ENCODE measurements at places on chromosomes 1 and 21.

- no peak for DNase-seq
Measured at GRCh38 chr1:86085741-86086409, 70.7 kb downstream of the COL24A1 start.

DNA sequence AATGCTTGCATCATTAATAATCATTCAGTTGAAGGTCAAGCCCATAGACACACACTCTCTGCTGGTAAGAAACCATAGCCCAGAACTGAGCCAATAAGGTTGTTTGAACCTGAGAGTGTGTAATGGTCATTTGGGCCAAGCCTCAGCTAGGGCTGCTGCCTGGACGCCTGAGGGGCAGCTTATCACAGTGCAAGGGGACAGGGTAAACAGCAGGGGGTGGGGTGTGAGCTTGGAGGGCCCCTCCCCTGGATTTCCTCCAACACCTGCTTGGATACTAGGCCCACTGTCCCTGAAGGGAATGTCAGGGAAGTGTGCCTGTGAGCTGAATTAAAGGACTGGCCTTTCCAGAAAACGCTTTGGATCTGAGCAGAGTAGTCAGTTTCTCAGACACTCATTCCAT is 24.6 kb upstream of the CNTN2 start:
- no peak for DNase-seq

- no peak for DNase-seq
Measured at GRCh38 chr1:38611664-38612211, 247.8 kb downstream of the RRAGC start.

DNA sequence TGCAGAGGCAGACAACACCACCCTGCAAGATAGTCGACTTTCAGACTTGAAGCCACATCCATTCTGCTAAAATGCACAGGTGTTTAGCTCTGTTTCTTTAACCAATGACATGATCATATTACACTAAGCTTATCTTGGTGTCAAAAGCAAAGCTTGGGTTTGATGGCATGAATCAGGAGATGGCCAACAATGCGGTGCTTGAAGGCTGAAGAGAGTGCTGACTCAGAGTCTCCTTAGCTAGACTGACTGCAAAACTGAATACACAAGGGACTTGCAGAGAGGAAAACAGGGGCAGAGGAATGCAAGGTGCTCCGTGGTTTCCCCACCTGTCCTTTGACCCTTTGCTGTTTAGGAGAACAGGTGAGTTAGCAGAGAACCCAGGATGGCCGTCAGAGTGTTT is 262.6 kb downstream of the SIPA1L2 start:
- no peak for DNase-seq

DNA sequence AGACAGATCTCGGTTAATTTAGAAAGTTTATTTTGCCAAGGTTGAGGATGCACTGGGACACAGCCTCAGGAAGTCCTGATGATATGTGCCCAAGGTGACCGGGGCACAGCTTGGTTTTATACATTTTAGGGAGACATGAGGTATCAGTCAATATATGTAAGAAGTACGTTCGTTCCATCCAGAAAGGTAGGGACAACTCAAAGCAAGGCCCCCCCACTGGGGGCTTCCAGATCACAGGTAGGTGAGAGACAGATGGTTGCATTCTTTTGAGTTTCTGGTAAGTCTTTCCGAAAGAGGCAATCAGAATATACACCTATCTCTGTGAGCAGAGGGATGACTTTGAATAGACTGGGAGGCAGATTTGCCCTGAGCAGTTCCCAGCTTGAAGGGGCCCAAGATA is 60.4 kb upstream of the VTCN1 start:
- no peak for DNase-seq

- DNase-seq = no peak
Measured at GRCh38 chr1:65355031-65355712, 45.8 kb downstream of the DNAJC6 start.

- no peak for DNase-seq
Measured at GRCh38 chr1:177615251-177615650, 354.6 kb downstream of the SEC16B start.

DNA sequence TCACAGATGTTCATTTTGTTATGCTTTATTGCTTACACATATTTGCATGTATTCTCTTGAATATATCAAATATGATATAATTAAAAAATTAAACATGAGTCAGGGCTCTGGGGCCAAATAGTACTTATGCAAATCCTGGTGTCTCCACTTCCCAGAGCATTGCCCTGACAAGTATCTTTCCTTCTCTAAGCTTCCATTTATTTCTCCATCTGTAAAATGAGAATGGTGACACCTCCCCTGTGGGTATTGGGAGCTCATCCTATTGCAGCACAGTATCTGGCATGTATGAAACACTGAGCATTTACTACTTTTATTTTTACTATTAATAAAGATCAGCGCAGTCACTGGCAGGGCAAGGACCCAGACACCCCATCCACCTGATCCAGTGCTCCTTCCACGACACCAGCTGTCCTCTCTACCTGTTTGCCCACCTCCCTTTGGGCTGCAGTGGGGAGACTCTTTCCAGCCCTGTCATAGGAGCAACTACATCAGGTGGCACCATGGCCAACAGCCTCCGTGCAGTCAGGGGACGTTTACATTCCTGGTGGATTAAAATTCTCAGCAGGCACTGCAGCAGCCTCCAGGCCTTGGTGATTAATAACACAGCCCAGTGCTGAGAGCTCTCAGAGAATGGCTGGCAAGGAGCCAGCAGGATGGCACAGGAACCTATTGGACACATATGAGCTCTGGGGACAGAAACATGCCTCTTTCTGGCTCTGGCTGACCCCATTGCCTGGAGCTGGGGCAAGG is 113.0 kb downstream of the DMRTB1 start:
- DNase-seq = peak; percentile 45

- DNase-seq = no peak
Measured at GRCh38 chr1:45473302-45473701, 17.7 kb downstream of the TESK2 start.

DNA sequence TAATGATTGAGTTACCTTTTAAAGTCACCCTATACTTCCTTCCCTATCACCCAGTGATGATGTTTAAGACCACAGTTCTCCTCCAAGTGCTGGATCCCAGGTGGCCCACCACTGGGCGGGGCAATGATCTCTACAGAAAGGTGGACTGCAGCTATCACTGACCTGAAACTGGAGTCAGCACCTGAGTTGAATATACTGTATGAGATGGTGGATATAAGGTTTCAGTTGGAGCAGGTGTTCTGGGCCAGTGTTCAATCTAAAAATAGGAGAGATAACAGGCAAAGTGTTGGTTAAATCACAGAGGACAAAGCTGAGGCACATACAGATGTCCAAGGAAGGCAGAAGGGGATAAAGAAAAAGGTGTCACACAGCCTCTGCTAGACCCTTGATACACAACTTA is 96.6 kb downstream of the SIPA1L2 start:
- no peak for DNase-seq

DNA sequence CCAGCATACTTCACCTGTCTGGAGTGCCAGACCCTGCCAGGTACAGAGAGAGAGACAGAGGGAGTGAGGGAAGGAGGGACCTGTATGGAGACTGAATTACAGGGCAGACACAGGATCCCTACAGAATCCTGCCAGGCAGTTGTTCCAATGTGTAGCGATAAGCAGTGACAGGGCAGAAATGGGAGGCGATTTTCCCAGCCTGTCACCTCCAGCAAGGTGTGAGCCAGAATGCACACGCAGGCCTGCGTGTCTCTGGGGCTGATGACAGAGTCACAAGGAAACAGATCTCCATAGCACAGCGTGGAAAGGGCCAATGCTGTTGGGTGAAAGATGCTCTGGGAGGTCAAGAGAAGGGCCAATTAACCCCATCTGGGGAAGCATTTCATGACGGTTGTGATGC is 111.3 kb downstream of the HIVEP3 start:
- no peak for DNase-seq

DNA sequence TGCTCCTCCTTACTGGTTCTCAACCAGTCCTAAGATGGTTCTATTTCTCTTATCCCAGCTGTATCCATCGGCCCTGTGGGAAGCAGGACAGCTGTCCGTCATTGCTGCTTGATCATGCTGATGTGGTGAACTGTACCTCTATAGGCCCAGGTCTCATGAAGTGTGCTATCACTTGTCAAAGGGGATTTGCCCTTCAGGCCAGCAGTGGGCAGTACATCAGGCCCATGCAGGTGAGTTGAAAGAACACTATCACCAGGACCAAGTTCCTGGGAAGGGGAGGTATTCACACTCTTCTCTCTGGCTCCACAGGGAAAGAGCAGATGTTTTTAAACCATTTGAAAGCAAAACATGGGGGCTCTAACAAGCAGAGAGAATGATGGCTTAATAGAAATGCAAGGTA is 302.6 kb downstream of the PAPPA2 start:
- DNase-seq = no peak

GRCh38 chr1:201538612-201539551 is at the start of gene NAV1:
Gene NAV1 (plus strand): TSS chr1:201539127. CDS start chr1:201622885, 83,758 bp downstream.
- DNase-seq = peak; percentile 80

DNA sequence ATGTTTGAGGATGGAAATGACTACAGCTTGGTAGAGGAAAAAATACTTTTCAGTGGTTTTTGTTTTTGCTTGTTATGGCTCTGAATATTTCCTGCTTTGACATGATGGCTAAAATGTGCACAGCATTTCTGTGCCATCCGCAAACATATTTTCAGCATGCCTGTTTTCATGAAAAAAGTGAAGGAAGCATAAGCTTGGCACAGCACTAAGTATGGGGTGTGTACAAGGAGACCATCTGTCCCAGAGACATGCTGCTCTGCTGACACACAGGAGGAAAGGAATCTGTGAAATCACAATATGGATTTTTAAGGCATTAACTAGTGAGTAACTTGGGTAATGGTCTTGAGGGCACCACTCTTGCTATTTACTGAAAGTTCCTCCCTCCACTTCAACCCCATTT is 595.5 kb downstream of the RWDD3 start:
- DNase-seq = no peak

DNA sequence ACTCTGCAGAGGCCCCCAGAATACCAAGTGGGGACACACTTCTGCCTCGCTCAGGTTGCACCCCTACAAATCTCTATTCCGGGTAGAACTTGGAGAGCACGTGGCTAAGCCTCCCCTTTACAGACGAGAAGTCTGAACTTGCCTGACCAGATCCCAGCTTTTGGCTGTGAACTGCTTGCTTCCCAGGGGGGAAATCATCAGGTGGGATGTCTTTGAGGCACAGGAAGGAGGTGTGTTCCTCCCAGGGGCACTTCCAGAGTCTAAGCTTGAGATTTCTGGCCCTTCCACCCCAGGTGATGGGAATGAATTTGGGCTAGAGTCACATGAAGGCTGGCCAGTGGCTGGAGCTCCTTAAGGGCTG is 1.3 kb upstream of the S100A3 start:
- no peak for DNase-seq

GRCh38 chr1:96466842-96467241 is 254.7 kb upstream of the PTBP2 start:
- DNase-seq = no peak

GRCh38 chr1:8510041-8510823 is 192.3 kb downstream of the SLC45A1 start:
- DNase-seq = peak; percentile 49

GRCh38 chr1:183773482-183774274 is 31.2 kb upstream of the RGL1 start:
- no peak for DNase-seq

- DNase-seq = no peak
Measured at GRCh38 chr1:155004352-155005075, 1.9 kb downstream of the ZBTB7B start.

DNA sequence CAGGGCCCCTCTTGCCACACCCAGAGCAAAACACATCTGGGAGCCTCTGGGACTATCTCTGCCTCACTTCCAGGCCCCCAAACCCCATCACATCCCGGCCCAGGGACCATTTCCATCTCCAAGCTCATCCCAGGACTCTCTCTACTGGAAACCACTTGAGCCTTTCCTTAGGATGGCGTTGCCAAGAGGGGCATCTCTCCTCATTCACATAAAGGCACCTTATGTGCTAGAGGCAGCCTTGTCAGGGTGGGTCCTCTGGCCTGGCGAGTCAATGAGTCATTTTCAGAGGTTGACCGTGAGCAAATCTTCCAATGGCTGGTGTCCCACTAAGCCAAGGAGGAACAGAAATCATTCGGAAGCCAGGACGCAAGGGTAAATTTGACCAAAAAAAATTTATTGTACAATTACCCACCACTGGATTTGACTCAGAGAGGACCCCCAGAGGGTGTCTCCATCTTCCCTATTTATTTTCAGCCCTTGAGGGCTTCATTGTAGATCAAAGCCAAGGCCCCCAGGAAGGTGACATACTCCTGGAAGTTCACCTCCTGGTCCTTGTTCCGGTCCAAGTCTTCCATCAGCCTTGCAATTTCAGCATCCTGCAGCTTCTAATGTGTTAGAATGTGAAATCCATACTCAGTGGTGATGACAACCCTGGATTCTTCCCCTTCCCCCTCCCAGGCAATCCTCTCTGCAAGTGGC is 1.4 kb downstream of the S100A6 start:
- DNase-seq = no peak

- DNase-seq = no peak
Measured at GRCh38 chr1:179230721-179231120, 1.2 kb upstream of the ABL2 start.

- DNase-seq = no peak
Measured at GRCh38 chr1:224524679-224525078, 90.1 kb upstream of the WDR26 start.

GRCh38 chr1:167119696-167120095 is 25.8 kb downstream of the STYXL2 start:
- no peak for DNase-seq

- DNase-seq = peak; percentile 64
Measured at GRCh38 chr1:156852418-156852874, 6.5 kb downstream of the INSRR start.

GRCh38 chr1:8020032-8020431 is 6.1 kb downstream of the ERRFI1 start:
- DNase-seq = no peak

- DNase-seq = no peak
Measured at GRCh38 chr1:32998064-32998463, 33.5 kb upstream of the RNF19B start.

GRCh38 chr1:99525331-99525730 is 120.6 kb upstream of the PALMD start:
- no peak for DNase-seq

GRCh38 chr1:53340660-53341520 is 13.0 kb upstream of the LRP8 start:
- DNase-seq = no peak

GRCh38 chr21:46674430-46675007 is 39.0 kb downstream of the PRMT2 start:
- DNase-seq = no peak

GRCh38 chr1:181397845-181398244 is 85.5 kb upstream of the CACNA1E start:
- DNase-seq = no peak

GRCh38 chr1:165449131-165449530 is 4.2 kb upstream of the RXRG start:
- no peak for DNase-seq
